ENCODE measurements at places on chromosomes 11 and 22.

DNA sequence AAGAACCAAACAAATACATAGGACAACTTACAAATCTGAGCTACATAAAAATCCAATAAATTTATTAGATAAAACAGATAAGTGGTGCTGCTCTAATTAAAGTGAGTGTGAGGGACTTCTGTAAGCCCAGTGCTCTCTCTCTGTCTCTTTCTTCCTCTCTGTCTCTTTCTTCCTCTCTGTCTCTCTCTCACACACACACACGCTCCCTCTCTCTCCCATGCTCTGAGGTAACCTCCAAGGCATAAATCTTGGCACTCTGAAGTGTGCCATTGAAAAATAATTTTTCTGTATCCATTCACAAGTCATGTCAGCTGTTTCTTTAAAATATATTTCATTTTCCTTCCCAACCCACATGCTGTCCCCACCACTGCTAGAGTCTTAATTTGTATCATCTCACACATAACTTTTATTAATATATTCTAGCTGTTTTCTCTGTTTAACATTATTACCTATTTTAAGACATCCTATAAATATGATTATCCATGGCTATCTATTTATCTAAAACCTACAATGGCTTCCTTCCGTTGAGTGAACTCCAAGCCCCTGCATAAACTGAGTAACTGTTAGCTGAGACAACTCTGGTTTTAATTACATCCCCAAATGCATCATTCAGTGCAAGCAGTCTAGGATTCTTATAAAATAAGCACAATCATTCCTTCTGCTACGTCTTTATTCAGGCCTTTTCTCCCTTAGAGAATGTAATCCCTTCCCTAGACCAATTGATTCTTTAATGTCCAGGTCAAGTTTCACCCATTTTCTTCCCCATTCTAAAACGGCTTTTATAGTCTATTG lies 57.4 kb upstream of the SLC5A12 start:
- DNase-seq, result no peak

DNA sequence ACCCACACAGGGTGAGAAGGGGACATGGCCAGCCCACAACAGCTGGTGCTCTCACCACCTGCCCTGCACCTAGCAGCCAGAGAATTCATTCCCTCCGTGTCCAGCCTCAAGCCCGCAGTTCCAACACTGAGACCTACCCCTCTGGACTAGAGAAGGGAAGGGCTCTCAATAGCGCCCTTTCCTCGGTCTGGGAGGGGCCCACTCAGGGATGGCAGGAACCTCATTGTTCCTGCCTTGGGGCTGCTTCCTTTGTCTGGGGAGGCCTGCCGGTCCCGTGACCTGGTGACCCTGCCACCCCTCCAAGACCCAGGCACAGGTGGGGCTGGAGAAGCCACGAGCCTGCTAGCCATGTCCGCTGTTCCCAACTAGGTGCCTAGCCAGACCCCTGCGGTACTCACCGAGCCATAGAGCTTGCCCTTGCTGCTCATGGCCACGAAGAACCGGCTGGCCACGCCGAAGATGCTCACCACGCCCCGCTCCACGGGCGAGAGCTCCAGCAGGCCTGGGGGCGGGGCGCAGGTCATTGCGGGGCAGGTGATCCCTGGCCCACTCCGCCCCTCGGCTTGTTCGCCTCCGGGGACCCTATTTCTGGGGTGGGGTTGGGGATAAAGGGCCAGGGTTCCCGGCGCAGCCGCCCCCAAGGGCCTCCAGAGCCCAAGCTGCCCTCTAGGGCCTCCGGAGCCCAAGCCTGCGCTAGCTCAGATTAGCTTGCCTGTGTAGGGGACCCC lies 1.4 kb downstream of the FGF4 start:
- no peak for DNase-seq

GRCh38 chr22:22857607-22858558 lies 29.7 kb upstream of the IGLL5 start:
- no peak for DNase-seq

- no peak for DNase-seq
These were observed 13.4 kb upstream of the ACR start for GRCh38 chr22:50724616-50725015.

- no peak for DNase-seq
These were observed 88.6 kb upstream of the KCNQ1OT1 start for GRCh38 chr11:2788168-2789071.

DNA sequence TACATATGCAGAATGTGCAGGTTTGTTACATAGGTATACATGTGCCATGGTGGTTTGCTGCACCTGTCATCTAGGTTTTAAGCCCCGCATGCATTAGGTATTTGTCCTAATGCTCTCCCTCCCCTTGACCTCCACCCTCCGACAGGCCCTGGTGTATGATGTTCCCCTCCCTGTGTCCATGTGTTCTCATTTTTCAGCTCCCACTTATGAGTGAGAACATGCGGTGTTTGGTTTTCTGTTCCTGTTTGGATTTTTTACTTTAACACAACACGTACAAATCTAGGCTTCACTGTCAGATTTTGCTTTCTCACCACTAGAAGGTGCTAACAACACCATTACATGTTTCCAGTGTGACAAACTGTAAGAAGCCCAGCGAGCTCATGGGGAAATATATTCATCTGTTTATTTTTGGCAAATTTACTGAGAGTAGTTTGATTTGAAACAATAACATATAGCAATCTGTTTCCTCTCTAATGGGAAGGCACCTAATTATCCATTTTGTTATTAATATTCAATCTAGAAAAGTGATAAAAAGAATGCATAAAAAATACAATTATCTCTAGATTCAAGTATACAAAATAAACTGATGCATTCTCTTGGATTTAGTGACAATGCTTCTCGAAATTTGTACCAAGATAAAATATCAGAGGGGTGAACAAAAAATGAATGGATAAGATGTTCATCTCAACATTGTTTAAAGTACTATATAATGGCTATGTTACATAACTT lies 23.2 kb upstream of the BIRC3 start:
- no peak for DNase-seq

GRCh38 chr22:17228725-17229126 lies 9.5 kb upstream of the ADA2 start:
- DNase-seq, result no peak

DNA sequence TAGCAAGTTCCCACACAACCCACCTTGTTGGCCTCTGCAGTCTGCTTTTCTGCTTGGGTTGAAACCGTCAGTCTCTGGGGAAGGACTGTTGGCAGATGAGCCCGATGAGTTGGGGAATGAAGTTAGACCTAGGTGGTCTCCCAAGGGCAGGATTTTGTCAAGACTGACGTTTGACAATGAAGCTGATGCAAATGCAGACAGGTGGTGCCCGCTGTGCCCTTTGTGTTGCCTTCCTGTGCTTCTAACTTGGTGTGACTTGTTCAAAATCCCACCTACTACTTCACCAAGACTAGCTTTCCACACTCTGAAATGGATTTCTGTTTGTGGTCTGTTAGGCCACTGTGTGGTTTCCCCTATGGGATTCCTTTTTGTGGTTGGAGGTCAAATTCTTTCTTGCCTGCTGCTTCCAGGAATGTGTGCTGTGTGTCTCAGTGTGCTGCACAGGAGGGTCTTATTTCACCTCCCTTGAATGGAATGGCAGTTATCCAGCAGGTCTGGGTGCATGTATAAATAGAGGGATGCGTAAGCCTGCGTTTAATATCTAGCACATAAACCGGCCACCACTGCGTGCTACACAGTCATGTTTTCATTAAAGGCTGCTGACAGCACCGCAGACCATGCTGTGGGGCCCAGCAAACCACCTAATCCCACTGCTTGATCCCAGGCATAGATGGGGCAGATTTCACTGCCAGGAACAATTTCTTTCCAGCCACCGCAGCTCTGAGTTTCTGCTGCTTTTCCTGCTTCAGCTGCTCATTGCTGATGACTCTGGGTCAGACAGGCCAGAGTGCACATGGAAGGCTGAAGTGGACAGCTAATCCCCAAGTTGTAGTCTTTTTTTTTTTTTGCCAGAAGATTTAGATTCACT lies 44.8 kb downstream of the ADAMTS8 start:
- no peak for DNase-seq

DNA sequence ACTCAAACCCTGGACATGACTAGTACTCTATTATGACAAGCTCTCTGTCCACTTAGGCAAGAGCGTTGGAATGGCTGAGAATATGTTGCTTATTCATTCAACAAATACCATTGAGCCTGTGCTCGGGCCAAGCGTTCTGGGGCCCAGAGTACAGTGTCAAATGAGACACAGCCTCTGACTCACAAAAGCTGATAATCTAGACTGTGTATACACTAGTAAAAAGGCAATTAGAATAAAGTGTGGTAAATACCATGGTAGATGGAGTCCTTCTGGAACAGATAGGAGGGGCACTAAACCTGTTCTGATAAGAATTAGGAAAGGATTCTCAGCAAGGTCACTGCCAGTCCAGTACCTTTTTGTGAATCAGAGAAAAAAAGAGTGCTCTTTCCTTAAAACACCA lies 24.7 kb downstream of the KCNE3 start:
- no peak for DNase-seq

DNA sequence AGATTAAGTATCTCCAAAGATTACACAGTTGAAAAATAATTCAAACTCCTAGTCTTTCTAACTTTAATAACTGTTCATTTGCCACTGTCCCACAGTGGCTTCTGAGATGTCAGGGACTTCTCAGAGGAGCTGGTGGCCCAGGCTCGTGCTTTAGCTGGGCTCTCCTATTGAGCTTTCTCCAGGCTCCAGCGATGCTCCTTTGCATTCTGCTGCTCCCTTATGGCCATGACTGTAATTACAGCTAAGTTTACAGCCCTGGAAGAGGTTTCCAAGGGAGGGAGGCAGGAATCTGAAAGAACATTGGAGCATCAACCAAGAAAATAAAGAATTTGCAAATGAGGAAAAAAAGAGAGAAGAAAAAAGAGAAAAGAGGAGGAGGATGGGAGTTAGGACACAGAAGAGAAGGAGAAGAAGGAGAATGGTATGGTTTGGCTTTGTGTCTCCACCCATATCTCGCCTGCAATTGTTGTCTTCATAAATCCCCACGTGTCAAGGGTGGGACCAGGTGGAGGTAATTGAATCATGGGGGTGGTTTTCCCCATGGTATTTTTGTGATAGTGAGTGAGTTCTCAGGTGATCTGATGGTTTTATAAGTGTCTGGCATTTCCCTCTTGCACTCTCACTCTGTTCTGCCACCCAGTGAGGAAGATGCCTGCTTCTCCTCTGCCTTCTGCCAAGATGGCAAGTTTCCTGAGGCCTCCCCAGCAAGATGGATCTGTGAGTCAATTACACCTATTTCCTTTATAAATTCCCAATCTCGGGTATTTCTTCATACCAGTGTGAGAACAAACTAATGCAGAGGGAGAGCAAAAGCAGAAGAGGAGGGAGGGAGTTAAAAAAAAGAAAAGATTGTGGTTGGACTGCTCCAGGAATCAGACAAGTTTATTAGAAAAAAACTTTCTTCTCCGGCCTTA lies 857.0 kb downstream of the KCNA4 start:
- no peak for DNase-seq

DNA sequence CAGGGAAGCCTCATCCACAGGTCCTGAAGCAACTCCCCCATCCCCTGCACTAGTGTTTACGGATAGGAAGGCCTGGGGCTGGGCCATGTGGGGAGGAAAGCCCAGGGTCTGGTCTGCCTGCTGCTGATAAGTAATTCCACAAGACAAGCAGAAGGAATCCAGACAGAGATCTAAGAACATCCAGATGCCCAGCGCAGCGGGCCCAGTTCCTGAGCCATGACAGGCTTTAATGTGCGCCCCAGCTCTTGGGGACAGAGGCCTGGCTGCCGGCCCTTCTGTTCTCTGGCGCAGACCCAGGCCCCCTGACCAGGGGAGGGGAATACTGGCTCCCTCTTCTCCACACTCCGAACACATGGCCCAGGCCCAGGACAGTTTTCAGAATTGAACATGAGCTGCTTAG lies 28.8 kb upstream of the ETS1 start:
- no peak for DNase-seq

DNA sequence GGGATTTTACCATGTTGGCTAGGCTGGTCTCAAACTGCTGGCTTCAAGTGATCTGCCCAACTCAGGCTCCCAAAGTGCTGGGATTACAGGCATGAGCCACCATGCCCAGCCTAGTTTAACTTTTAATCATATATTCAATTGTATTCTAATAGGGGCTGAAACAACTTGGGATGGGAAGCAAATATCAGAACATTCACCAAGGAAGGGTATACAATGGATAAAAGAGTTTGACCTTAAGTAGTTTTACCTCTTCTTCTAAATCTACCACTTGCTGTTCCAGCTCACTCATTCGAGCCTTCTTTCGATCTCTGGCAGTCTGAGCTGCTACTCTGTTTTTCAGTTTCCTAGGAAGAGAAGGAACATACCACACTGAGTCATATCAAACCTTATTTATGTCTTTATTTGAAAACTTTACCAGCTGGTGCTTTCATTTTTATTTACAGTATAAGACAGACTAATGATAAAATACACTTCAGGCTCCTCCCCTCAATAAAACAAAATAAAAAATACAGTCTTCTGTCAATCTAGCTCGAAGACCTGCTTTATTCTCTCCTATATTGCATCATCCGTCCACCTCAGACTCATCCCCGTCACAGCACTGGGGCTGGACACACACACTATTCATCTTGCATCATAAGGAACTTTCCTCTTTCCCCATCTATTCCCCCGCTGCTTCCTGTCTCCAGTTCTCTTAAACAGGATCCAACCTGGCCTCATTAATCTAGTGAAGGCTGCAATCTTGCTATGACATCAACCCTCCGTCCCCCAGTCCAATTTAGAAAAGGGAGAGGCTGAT lies 1.4 kb downstream of the XBP1 start:
- DNase-seq, result no peak

- no peak for DNase-seq
These were observed 255.3 kb downstream of the SBF2 start for GRCh38 chr11:10038521-10039302.

DNA sequence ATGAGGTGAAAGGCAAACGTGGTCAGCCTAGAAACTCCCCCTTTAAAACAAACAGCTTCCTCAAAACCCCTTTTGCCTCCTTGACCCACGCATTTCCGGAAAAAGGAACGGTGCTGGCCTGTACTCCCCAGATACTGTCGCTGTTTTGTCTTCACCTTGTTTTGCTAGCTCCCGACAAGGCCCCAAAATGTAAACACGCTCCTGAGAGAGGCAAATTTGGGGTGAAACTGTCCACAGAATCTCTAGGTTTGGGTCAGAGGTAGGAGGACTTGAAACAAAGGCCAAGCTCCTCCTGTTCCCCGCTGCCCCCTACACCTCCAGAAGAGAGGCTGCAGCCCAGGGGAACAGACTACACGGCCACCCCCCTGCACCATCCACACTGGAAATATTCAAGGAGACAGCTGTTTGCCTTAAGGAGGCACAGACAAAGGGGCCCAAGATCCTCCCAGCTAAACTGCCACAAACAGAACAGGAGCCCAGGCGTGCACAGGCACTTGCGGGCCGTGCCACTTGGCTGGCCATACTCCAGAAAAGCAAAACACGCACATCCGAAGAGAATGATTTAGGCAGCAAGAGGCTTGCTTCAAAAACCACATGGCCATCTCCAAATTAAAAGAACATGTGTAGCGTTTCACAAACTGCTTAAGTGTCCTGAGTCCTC lies 160.5 kb upstream of the GRK3 start:
- DNase-seq, result no peak

DNA sequence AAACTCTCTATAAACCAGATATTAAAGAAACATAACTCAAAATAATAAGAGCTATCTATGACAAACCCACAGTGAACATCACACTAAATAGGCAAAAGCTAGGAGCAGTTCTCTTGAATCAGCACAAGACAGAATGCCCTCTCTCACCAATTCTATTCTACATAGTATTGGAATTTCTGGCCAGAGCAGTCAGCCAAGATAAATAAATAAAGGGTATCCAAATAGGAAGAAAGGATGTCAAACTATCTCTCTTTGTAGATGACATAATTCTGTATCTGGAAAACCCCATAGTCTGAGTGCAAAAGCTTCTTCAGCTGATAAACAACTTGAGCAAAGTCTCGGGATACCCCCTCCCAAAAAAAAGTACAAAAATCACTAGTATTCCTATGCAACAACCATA lies 359.8 kb downstream of the LRRC4C start:
- DNase-seq, result no peak
